EH (cell line): ENCODE measurements at places on chromosomes 7 and 10.

- DNase-seq, result peak; percentile 11
These were observed 436.8 kb downstream of the RPS24 start for GRCh38 chr10:78470267-78471103.

GRCh38 chr7:5408777-5409176 is 14.9 kb downstream of the TNRC18 start:
- DNase-seq, result peak; percentile 76

- DNase-seq, result no peak
These were observed 51.8 kb upstream of the SUN1 start for GRCh38 chr7:780516-780915.

DNA sequence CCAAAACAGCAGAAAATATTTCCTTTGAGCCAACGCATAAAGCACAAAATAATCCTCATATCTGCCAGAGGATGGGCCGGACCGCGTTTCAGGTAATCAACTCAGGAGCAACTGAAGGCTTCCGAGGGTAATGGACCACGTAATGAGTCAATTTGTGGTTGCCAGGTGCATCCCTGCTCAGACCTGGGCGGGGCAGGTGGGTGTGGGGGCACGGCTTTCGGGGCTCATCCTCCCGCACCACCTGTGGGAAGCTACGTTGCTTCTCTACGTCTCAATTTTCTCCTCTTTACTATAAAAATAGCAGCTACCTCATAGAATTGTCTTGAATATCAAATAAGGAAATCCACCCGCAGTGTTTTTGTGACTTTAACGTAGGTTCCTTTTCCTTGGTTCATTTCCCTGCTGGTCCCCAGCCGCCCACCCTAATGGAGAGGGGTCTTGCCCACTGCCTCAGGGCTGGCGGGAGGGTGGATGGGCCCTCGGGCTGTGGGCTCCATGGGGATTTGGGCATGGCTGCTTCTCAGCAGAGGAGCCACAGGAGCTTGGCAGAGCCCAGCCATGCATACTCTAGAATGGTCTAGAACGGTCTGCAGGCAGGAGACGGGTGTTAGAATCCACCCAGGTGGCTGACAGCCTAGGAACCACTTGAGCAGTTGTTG is 324.7 kb downstream of the ADARB2 start:
- no peak for DNase-seq

DNA sequence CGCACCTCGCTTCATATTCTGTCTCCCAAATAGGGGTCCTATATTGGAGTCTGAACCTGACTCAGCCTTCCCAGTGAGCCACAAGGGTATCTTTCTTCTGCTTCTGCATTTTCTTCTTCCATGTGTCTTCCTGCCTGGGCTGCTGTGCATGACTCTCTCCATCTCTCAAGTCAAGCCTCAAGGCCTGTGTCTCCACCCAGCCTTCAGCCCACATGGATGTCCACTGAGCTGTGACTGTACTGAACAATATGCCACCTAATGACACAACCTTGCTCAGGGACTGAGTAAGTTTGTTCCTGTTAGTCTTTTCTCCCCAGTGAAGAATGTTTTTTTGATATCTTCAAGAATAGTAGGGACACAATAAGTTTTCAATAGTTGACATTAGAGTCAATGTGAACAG is 162.7 kb upstream of the TBX20 start:
- DNase-seq, result no peak

GRCh38 chr7:106285855-106286492 is 1.2 kb upstream of the NAMPT start:
- no peak for DNase-seq

DNA sequence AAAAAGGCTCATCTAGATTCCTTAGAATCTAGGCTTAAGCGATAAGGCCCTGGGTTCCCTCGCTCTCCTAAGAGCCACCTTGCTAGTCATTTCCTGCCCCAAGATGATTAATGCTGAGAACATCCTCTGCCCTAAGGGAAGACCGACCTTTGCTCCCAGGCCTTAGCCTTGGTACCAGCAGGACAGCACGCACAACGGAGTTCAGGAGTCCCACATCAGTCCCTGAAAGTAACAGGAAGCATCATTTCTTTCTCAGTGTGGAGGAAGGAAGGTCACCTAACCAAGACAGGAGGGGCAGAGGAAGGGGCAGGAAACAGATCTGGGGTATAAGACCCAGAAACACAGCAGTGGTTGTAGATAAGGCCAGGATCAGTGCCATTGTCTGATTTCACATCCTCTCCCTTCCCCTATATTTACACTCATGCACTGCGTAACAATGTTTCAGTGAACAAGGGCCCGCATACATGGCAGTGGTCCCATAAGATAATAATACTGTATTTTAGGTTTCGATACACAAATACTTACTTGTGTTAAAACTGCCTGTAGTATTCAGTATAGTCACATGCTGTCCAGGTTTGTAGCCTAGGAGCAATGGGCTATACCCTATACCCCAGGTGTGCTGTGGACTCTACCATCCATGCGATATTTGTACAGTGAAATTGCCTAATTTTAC is 8.1 kb upstream of the FAM107B start:
- peak; percentile 92 for DNase-seq

- peak; percentile 99 for DNase-seq
These were observed 20.0 kb upstream of the CRYGN start for GRCh38 chr7:151459726-151460473.

DNA sequence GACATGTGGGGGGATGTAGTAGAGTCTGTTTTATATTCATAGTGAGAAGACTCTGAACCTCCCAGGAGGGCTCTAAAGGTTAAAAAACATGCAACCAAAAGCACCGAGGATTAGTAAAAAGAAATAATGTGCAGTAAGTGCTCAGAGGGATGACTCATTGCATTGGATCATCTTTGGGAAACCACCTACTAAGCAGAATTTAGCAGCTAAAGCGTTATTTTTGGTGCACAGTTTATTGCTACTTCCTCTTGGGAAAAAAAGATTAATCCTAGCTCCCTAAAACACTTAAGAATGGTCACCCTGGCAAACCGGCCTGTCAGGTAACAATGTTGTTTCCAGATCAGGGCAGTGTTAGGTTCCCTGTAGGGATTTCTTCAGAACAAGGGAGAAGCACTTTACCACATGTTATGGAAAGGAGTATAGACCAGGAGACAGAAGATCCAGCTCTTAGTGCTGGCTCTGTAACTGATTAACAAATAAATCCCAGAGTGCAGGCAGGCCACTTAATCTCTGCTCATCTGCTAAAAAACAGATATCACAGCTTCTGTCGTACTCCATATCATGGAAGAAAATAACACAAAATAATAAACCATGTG is 44.8 kb upstream of the FAM133B start:
- DNase-seq, result peak; percentile 81

DNA sequence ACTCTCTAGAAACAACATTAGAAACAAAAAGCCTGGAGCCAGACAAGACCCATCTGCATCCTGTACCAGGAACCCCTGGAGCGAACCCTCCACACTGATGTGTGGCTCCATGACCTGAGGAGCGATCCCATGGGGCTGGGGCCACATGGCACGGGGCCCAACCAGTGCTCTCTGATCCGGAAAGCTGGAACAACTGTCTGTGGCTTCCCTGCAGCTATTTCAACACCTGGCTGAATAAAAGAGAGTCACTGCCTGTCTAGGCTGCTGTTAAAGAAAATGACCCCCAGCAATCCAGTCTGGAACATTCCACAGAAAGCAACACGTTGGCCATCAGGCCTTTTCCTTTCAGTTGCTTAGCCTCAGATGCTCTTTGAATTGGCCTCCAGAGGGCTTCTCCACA is 20.9 kb downstream of the UROS start:
- no peak for DNase-seq

- DNase-seq, result no peak
These were observed 17.5 kb upstream of the CLIP2 start for GRCh38 chr7:74271742-74272141.

GRCh38 chr7:23044581-23044980 is 30.7 kb upstream of the HYCC1 start:
- no peak for DNase-seq

GRCh38 chr10:70737250-70737649 is 47.9 kb downstream of the TBATA start:
- no peak for DNase-seq

DNA sequence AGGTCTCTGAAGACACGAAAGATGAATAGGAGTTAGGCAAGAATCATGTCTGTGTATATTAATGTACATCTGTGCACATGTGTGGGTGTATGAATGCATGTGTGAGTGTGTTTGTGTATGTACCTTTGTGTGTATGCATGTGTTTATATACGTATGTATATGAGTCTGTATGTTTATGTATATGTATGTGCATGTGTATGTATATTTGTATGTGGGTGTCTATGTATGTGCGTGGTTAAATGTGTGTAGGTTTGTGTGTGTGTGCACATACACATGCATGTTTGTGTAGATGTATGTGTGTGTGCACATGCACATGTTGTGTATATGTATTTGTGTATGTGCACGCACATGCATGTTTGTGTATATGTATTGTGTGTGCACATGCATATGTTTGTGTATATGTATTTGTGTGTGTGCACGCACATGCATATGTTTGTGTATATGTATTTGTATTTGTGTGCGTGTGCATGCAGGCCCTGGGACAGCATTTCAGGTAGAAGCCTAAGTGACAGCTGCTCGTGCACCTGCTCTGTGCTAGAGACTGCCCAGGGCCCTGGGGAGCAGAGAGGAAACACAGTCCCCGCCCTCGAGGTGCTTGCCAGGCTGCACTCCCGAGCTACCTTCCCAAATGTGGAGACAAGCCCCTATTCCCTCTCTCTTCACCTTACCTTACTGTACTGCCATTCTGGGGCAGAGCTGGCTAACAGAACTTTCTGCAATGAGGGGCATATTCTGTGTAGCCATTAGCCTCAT is 12.1 kb downstream of the PNLIPRP1 start:
- no peak for DNase-seq

GRCh38 chr7:25149836-25150235 is 24.8 kb upstream of the CYCS start:
- DNase-seq, result no peak

GRCh38 chr7:51517187-51517586 is 200.6 kb upstream of the COBL start:
- no peak for DNase-seq

- no peak for DNase-seq
These were observed 466 bp upstream of the GPR26 start for GRCh38 chr10:123665491-123666286.

DNA sequence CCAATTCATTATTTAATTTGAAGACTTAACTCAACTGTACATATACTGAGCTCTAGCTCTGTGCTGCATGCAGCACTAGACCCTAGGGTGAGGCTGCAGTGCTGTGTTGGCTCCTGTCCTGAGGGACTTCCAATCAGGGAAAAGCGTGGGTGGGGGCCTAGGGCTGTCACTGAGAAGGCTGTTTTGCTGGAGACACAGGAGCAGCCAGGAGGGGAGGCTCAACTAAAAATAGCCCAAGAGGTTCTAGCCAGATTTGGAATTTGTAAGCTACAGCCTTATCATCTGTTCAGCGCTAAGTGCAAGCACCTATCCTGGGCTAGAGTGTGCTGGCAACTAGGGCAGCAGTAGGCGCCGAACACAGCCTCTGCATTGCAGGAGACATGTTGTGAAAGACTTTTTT is 121.1 kb downstream of the VWC2 start:
- DNase-seq, result no peak

GRCh38 chr7:52269669-52270068 is 765.8 kb upstream of the POM121L12 start:
- DNase-seq, result no peak

GRCh38 chr10:47286591-47287315 is 13.2 kb upstream of the GDF10 start:
- no peak for DNase-seq

- no peak for DNase-seq
These were observed 231.1 kb downstream of the CACNA2D1 start for GRCh38 chr7:82212466-82212865.

GRCh38 chr10:35353395-35353794 is 17.1 kb downstream of the CCNY start:
- no peak for DNase-seq

GRCh38 chr10:4498711-4499251 is 327.2 kb upstream of the AKR1E2 start:
- DNase-seq, result peak; percentile 95

- peak; percentile 38 for DNase-seq
These were observed 286.1 kb downstream of the EXOC4 start for GRCh38 chr7:133539016-133539415.

- DNase-seq, result no peak
These were observed 46.3 kb downstream of the PITRM1 start for GRCh38 chr10:3126249-3126648.

DNA sequence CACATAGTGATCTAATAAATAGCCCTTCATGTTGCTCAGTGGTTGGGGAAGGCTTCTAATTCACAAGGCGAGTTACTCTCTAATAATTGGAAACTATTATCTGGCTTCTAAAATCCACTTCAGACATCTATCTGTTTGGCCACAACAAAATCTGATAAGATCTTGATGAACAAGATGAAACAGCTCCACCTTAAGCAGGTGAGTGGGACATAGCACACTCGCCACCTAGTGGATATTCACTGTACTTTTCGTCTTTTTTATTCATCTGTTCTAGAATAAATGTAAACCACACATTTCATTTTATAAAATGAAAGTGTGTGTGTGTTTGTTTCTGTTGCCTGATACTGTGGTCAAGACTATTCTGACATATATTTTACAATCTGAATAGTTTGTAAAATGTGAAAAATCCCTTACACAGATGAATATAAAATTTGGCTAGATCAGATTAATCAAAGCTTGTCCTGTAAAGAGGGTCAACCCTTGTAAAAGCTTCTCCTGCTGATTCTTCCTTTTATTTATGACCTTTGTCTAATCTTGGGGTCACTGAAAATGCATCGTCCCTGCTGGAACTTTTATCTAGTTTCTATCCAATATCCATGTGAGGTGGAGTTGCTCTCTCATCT is 26.5 kb upstream of the CNTNAP2 start:
- peak; percentile 0 for DNase-seq

DNA sequence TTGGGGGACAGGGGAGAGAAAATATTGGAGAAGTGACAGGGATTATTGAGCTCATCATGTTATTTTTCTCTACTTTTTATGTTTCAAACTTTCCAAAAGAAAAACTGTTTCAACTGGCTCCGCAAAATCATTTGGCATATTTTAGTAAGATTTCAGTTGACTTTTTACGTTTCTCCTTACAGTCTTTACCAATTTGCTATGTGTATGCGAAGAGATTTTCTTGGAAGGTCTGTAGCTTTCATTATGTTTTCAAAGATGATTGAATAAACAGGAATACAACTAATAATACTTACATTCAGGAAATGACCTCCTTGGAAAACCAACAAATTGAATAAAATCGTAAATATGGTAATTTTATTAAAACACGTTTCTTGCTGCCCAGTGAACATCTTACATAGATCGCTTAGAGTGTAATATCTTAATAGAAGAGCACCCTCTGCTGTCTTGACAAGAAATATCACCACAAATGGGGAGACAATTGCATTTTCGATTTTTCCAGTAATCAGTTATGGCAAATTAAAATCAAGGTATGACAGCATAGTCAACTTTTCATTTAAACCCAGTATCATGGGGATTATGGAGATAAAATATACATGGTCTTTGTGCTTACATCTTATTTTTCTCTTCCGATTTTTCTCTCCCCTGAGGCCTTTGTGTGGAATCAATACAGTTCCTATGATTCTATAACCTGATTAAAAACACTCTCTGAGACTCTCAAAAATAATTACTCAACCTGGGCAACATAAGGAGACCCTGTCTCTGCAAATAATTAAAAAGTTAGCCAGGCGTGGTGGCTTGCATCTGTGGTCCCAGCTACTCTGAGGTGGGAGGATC is 43.1 kb downstream of the MBL2 start:
- peak; percentile 49 for DNase-seq
